ENCODE measurements at places on chromosomes 6 and 20. TPM values are rescaled to one million over a fixed set of nuclear protein-coding genes. Genes with fewer than 3 reads are reported as not detected.

DNA sequence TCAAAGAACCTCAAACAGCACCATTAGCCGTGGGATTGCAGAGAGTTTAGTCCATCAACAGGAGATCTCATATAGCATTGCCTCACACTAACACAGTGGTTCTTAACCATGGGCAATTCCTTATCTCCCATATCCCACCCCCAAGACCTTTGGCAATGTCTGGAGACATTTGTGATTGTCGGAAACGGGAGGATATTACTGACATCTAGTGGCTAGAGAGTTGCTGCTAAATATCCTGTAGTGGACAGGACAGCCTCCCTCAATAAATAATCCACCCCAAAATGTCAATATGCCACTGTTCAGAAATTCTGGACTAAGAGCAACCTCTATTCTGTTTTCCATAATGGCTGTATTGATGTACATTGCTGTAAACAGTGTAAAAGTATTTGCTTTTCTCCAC, 210.1 kb upstream of the CCN2 start:
- H3K27me3 ChIP-seq: no peaks in the 10 kb centered on the region
- no peaks in the 10 kb centered on the region for H3K36me3 ChIP-seq
- H3K4me3 ChIP-seq: no peak overlapping the region
- DNase-seq: no peak
- H3K4me1 ChIP-seq: no peaks in the 10 kb centered on the region

DNA sequence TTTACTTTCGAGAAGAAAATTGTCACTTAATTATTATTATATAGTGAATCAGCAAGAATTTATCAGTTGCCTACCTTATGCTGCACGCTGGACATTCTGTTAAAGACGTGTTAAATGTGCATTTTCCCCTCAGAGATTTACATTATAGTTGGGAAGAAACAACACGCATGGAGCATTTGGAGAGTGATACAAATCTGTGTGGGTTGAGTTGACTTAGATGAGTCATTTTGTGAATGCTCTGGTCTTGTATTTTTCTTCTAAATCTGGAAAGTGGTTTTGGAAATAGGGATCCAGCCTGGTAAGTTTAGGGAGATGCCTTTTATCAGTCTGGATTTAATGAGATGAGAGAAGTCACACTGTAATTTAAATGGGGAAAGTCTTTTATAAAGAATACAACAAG, 24.0 kb upstream of the SMIM26 start:
- no peaks in the 10 kb centered on the region for H3K27me3 ChIP-seq
- no peak overlapping the region for H3K27ac ChIP-seq
- DNase-seq: no peak
- H3K4me1 ChIP-seq: no peaks in the 10 kb centered on the region

C20orf144 gene
- total RNA-seq: not detected

RNF39 gene
- not detected for total RNA-seq

TLDC2 gene
- 0.40 TPM for total RNA-seq

Measured in spinal cord (tissue), 10 donors.